ENCODE measurements at places on chromosomes 11 and 22.

- H3K27ac ChIP-seq = no peak overlapping the region
- no peaks in the 10 kb centered on the region for H3K27me3 ChIP-seq
- no peak for DNase-seq
- H3K36me3 ChIP-seq = peaks cover 13% of the 10 kb centered on the region
- no peak overlapping the region for H3K4me3 ChIP-seq
Measured at GRCh38 chr11:16817351-16817750, 78.9 kb downstream of the C11orf58 start.

- DNase-seq = no peak
- H3K27ac ChIP-seq = peak overlapping the region; percentile 66
- H3K4me3 ChIP-seq = peak overlapping the region; percentile 24
- peaks cover 17% of the 10 kb centered on the region for H3K4me1 ChIP-seq
- H3K27me3 ChIP-seq = no peaks in the 10 kb centered on the region
- H3K36me3 ChIP-seq = no peaks in the 10 kb centered on the region
Measured at GRCh38 chr22:33476716-33477115, 418.5 kb upstream of the SYN3 start.

- no peak overlapping the region for H3K27ac ChIP-seq
- no peak for DNase-seq
- H3K4me1 ChIP-seq = no peaks in the 10 kb centered on the region
- no peaks in the 10 kb centered on the region for H3K27me3 ChIP-seq
- H3K4me3 ChIP-seq = no peak overlapping the region
Measured at GRCh38 chr22:17586831-17587440, 23.6 kb downstream of the SLC25A18 start.

DNA sequence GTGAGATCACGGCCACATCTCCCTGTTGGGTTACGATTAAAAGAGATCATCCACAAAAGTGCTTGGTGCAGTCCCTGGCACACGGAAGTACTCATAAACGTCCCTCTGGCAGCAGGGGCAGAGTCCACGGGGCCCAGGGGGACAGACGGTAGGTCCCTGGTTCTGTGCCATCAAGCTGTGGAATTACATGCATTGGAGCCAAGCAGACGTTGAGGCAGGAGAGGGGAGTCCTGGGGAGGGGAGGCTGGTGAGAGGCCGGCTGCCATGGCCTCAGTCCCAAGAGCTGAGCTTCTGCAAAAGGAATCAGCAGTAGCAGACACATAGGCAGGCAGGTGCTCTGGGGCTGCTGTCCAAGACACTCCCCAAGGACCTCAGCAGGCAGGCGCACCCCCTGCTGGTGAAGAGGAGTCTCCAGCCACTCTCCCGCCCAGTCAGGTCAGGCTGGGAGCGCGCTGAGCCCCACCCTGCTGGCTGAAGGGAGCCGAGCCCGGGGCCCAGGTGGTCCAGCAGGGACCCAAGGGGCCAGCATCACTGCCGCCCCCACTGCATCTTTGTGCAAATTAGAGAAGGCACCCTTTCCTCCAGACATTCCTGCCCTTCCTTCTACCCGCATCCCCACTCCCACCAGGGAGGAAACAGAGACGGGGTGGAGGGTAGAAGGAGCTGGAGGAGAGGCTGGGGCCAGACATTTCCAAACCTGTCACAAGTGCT, 7.6 kb upstream of the KCTD17 start:
- no peaks in the 10 kb centered on the region for H3K27me3 ChIP-seq
- H3K36me3 ChIP-seq = no peaks in the 10 kb centered on the region
- no peak for DNase-seq

DNA sequence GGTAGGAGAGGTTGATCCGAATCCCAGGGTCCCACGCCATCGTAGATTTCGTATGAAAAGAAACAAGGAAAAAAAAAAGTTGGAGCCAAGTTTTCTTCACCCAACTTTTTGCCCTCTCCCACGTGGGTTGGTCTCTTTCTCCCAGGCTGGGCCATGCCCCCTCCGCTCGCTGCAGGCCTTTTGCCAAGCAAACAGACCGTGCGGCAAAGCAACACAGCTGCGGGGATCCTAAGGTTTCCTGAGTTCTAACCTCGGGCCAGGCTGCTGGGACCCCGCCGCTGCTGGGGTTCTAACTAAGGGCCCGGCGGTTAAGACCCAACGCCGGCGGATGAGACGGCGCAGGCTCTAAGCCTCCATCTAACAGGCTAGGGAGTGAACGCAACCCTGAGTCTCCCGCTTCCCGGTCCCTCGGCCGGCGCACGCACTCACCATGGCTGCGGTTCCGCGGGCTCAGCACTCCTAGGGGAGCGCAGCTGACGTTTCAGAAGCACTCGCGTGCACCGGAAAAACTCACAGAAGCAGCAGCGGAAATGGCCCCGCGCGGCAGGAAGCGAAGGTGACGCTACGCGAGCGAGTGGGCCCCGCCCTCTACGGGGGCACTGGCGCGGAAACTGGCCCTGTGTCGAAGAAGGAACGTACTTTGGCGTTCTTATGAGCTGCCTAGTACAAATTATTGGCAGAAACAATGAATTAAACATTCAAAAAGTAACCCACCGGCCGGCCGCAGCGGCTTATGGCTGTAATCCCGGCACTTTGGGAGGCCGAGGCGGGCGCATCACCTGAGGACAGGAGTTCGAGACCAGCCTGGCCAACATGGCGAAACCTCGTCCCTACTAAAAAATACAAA, at the start of gene SNU13:
Gene SNU13, minus strand, starts transcription at position 503 of the 847 bp plus-strand sequence. Its CDS starts 71 bp downstream, at position 432.
- peaks cover 30% of the 10 kb centered on the region for H3K4me1 ChIP-seq
- no peaks in the 10 kb centered on the region for H3K36me3 ChIP-seq
- peak within 1 kb of the TSS; percentile 97 for H3K4me3 ChIP-seq
- H3K27me3 ChIP-seq = no peaks in the 10 kb centered on the region
- H3K27ac ChIP-seq = peak within 1 kb of the TSS; percentile 98
- DNase-seq = peak; percentile 95

GRCh38 chr11:108790501-108791299, 125.8 kb downstream of the DDX10 start:
- H3K4me1 ChIP-seq = peaks cover 6% of the 10 kb centered on the region
- H3K27ac ChIP-seq = no peak overlapping the region
- no peaks in the 10 kb centered on the region for H3K27me3 ChIP-seq
- no peak for DNase-seq
- H3K36me3 ChIP-seq = no peaks in the 10 kb centered on the region

DNA sequence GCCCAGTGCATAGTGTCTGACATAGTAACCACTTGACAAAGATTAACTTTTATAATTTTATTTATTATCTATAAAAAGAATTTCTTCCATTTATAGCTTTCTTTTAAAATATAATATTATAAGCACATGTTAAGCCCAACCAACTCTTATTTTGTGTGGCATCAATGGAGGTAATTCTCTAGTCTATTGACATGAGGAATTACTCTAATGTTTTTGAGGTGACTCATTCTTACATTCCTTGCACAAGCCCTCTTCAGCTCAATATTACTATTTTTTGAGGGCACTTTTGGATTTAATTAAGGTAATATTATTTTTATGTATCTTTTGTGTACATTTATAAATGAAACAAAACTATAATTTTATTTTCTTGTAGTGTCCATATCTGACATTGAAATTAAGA, 59.6 kb downstream of the AASDHPPT start:
- DNase-seq = no peak
- H3K36me3 ChIP-seq = no peaks in the 10 kb centered on the region
- no peak overlapping the region for H3K4me3 ChIP-seq
- peaks cover 6% of the 10 kb centered on the region for H3K4me1 ChIP-seq
- H3K27me3 ChIP-seq = peaks cover 5% of the 10 kb centered on the region

- H3K27me3 ChIP-seq = peaks cover 8% of the 10 kb centered on the region
- DNase-seq = no peak
- H3K36me3 ChIP-seq = peaks cover 11% of the 10 kb centered on the region
- H3K27ac ChIP-seq = peak within 1 kb of the TSS; percentile 38
Measured at GRCh38 chr11:27040302-27041115, at the start of gene BBOX1. Gene BBOX1, plus strand, starts transcription at chr11:27040815. Its CDS starts 14,616 bp downstream, at chr11:27055431.

GRCh38 chr22:49305966-49306631, 521.6 kb downstream of the BRD1 start:
- DNase-seq = peak; percentile 74
- no peak overlapping the region for H3K27ac ChIP-seq
- no peaks in the 10 kb centered on the region for H3K4me1 ChIP-seq
- H3K27me3 ChIP-seq = peaks cover 31% of the 10 kb centered on the region
- no peaks in the 10 kb centered on the region for H3K36me3 ChIP-seq

DNA sequence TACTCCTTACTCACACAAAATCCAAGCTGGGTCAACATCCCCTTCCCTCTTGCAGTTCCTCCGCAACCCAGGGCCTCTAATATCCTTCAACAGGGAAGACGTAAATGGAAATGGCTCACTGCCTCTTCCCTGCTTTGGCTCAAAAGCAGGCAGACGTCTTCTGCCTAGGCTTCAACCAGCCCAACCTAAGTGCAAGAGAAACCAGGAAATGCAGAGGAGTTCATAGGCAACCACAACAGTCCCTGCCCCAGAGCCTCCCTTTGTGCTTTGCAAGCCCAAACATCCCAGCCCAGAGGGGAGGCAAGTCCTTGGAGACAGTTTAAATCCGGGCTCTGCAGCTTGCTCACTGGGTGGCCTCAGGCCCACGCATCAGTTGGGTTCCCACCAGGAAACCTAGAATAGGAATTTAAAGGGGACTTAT, 33.3 kb downstream of the CD6 start:
- H3K4me1 ChIP-seq = peaks cover 12% of the 10 kb centered on the region
- no peak overlapping the region for H3K27ac ChIP-seq
- no peak overlapping the region for H3K4me3 ChIP-seq
- no peak for DNase-seq
- H3K27me3 ChIP-seq = peaks cover 20% of the 10 kb centered on the region

DNA sequence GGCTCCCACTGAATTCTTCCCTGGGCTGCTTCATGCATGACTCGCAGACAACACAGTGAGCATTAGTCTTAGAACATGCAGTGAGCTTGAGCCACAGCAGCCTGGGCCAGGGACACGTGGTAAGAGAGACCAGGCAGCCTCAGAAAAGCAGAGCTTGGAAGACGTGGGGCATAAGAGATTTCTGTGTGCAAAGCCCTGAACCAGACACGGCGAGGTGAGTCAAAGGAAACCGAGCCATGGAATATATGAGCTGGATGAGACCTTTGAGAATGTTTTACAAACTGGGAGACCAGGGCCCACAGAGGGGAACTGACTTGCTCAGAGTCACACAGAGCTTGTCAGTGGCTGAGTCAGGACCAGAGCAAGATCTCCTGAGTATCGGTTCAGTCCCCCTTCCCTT, 8.5 kb upstream of the FXYD6 start:
- H3K27me3 ChIP-seq = peaks cover 39% of the 10 kb centered on the region
- H3K4me1 ChIP-seq = no peaks in the 10 kb centered on the region
- DNase-seq = peak; percentile 38

- H3K4me3 ChIP-seq = no peak overlapping the region
- H3K27me3 ChIP-seq = peaks cover 24% of the 10 kb centered on the region
- H3K27ac ChIP-seq = no peak overlapping the region
- H3K36me3 ChIP-seq = no peaks in the 10 kb centered on the region
- no peak for DNase-seq
- peaks cover 4% of the 10 kb centered on the region for H3K4me1 ChIP-seq
Measured at GRCh38 chr11:75435571-75435925, 2.5 kb upstream of the KLHL35 start.

DNA sequence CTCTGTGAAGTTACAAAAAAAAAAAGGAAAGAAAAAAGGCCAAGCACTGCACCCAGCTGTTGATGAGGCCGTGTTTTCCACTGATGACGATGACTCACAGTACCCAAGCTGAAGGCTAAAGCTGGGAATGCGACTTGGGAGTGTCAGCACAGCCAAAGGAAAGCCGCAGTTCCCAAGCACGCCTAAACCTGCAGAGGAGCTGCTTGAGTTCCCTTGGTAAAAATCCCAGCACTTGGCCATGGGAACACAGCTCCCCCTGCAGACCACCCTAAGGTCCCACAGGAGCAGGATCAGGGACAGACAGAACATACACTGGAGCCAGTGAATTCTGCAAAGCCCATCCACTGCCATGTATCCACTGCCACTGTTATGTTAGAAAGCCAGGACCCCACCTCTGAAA, 39.9 kb downstream of the SERGEF start:
- H3K36me3 ChIP-seq = peaks cover 14% of the 10 kb centered on the region
- H3K27me3 ChIP-seq = no peaks in the 10 kb centered on the region
- no peak overlapping the region for H3K4me3 ChIP-seq
- H3K27ac ChIP-seq = no peak overlapping the region
- H3K4me1 ChIP-seq = no peaks in the 10 kb centered on the region

- H3K4me1 ChIP-seq = no peaks in the 10 kb centered on the region
- peaks cover 2% of the 10 kb centered on the region for H3K27me3 ChIP-seq
- no peaks in the 10 kb centered on the region for H3K36me3 ChIP-seq
Measured at GRCh38 chr11:105899772-105900171, 122.3 kb downstream of the MSANTD4 start.

DNA sequence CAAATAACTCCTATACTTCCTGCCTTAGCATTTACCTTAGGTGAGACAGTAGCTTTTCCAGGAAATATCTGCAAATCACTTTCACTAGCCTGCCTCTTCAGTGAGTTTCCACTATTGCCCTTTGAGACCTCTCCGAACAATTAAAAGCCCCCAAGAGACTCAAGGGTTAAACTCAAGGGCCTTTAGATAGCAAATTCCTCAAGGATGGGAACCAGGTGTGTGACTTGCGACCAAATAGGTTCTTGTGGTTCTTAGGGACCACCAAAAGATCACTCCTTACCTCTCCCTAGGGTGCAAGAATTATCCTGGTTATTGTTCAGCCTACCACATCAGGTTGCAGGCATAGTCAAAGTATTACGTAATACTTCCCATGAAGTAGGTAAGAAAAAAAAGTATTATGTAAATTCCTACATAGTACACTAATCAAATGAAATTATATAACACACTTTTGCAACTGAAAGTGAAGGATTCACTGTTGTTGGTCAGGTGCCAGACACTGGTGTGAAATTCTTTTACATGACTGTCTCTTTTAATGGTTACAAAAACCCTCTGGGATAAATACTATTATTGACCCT, 1.4 kb upstream of the RDX start:
- H3K4me1 ChIP-seq = peaks cover 33% of the 10 kb centered on the region
- DNase-seq = no peak
- no peak overlapping the region for H3K4me3 ChIP-seq
- no peaks in the 10 kb centered on the region for H3K36me3 ChIP-seq
- H3K27me3 ChIP-seq = no peaks in the 10 kb centered on the region

- DNase-seq = no peak
- H3K4me1 ChIP-seq = peaks cover 9% of the 10 kb centered on the region
- H3K27ac ChIP-seq = no peak overlapping the region
- H3K4me3 ChIP-seq = no peak overlapping the region
Measured at GRCh38 chr11:79335681-79336080, 105.1 kb downstream of the TENM4 start.

DNA sequence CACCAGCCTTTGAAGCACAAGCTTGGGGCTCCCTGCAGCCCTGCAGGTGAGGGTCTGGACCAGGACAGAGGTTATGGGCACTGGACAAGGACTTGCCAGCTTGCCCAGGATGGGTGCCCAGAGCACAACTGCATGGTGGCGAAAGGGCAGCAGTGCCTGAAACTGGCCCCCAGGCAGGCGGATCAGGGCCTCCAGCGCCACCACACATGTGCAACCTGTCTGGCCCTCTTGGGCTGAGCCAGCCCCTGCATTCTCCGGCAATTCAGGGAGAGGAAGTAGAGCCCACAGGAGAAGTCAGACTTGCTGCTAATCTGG, 18.8 kb downstream of the MB start:
- H3K4me1 ChIP-seq = no peaks in the 10 kb centered on the region
- no peaks in the 10 kb centered on the region for H3K27me3 ChIP-seq
- no peak overlapping the region for H3K27ac ChIP-seq
